ENCODE measurements at places on chromosomes 7 and 10. TPM values are rescaled to one million over a fixed set of nuclear protein-coding genes. Genes with fewer than 3 reads are reported as not detected.

MMRN2 gene
- total RNA-seq, result 18.8 TPM

SVOPL gene
- not detected for total RNA-seq

SPOCK2 gene
- total RNA-seq, result 159 TPM

GPRIN2 gene
- 59.8 TPM for total RNA-seq

CUBN gene
- total RNA-seq, result 7.8 TPM

DNA sequence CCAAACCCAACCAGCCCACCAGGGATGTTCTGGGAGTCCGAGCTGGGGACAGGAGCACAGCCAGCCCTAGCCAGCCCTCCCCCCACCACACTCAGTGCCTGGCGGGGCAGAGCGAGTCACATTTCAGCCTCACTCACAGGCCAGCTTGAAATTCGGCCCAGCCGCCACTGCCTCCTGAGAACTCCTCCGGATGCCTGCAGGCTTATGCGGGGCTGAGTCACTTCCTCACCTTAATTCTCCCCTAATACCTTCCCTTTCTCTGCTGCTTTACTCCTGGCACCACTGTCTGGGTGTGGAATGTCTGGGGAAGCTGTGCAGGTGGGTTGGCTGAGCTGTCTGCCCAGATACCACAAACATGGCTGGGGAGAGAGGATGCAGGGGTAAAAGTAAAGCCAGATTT lies 22.6 kb upstream of the DLG5 start:
- DNase-seq, result peak; percentile 41

GRCh38 chr10:97004591-97004990 lies 172.5 kb downstream of the LCOR start:
- no peak for DNase-seq

DNA sequence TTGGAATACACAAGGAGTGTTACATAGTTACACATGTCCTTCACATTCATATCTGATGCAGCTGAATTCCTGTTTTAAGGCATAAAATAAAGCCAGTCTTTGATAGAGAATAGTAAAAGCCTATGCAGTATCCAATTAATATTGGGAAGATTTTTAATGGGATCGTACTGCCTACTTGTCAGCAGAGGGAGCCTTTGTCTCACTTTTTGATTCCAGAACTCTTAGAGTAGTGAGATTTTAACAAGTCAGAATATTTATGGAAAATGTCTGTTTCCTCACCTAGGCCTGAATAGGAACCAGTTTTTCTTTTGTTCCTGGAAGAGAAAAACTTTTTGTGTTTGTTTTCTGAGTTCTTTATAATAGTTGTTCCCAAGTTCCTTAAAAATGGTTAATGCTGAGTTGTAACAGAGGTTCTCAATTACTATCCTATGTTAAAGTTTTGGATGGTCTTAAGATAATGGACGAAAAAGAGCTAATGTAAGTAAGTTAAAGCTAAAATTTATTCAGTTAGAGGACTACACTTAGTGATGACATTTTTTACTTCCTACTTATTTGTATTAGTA lies 114.0 kb downstream of the BBS9 start:
- DNase-seq, result no peak

DNA sequence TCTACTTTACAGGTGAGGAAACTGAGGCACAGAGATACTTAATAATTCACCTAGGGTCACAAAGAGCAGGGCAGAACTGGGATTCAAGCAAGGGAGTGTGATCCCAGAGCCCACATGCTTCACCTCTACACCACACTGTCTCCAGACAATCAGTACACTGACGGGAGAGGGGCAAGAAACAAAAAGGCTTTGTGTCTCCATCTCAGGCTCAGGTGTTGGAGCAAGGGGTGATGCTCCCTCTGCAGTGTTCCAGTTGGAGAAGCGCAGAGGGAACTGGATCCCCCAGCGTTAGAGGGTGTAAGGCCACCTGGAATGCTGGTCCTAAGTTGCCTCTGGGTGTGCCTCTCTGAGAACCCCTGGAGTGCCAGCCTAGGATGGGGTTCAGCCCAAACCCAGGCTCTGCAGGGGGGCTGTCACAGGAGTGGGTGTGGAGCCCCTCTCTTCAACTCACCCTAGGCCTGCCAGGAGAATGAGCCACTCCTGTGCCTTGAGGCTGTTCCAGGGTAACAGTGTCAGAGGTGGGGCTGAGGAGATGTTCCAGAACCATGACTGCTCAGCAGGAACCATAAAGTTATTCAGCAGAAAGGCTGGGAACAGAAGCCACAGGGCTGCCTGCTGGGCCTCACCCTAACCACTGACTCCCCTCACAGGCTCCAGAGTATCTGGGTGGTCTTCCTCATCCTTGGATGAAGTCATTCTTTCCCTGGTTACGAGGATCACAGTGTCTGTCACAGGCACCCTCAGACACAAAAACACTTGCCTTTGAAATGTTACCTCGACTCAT lies 5.5 kb downstream of the RBP4 start:
- DNase-seq, result no peak

DNA sequence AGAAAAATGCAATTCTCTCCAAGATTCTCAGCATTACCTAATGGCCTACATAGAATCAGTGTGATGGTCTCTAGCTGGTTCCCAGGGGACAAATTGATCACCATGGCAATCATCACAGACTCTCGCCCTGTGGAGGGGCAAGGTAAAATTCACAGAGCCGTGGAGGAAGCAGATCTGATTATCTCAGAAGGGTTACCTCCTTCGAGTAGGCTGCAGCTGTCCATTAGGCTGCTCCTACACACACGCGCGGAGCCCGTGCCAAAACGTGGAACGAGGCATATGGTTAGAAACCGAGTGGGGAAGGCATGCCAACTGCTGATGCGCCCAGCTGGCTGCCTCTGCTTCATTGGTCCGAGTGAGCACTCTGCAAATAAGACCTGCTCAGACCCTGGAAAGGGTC lies 52.8 kb upstream of the PTER start:
- no peak for DNase-seq

GRCh38 chr10:52229291-52229931 lies 84.7 kb upstream of the DKK1 start:
- DNase-seq, result no peak

DNA sequence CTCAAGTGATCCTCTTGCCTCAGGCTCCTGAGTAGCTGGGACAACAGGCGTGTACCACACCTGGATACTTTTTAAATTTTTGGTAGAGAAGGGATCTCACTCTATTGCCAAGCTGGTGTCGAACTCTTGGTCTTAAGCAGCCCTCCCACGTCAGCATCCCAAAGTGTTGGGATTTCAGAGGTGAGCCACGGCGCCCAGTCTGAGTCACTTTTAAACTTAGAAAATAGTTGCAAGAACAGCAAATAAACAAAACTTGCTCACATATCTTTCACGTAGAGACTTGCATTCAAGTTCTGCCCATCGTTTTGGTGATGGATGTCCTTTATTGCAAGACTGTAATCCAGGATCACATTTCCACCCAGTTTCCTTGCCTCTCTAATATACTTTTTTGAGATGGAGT lies 16.6 kb downstream of the GTF2I start:
- no peak for DNase-seq

DNA sequence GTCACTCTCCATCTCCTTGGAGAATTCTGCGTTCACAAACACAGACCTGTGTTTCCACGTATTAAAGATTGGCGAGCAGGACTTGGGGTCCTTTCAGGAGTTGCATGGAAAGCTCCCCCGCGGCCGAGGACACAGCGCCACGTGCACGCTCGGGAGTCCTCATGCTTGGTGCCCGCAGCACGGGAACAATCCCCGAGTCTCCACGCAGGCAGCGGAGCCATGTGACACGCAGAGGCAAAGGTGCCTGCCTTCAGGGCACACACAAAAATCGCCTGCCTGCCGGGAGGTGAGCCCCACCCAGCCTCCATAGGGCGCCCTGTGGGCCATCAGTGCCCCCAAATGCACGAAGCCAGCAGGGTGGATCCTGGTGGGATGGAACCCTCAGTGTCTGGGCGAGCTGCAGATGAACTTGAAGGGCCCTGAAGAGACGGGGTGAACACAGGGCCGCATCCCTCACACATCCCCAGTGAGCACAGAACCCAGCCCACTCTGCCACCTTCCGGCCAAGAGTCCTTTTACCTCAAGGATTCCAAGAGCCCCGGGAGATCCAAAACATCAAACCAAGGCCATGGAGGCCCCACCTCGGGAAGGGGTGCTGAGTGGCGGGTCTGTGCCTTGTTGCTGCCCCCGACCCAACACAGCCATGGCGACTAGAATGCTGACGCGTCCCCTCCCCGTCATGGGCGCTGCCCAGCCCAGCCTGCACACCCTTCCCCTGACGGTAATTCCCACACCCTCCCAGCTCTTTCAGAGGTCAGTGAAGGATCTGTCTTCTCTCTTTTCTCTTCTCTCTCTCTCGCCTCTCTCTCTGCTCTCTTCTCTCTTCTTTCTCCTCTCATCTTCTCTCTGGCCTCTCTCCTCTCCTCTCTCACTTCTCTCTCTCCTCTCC lies 55.9 kb downstream of the CFAP46 start:
- peak; percentile 66 for DNase-seq

DNA sequence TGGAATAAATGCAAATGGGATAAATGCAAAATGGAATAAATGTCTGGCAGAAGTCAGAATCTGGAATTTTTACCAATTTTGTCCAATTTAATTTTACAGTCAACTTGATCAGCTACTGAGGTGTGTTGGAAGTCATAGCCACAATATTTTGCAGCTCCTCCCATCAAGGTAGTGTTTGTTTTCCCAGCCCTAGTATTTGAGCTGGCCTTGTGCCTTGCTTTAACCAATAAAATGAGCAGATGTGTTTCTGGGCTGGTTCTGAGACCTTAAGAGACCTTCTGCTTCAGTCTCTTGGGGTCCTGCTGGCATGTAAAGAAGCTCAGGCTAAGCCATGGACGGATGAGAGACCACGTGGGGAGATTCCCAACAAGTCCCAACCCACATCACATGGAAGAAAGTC lies 42.7 kb upstream of the RSBN1L start:
- DNase-seq, result no peak

GRCh38 chr7:122035876-122036275 lies 108.2 kb downstream of the AASS start:
- no peak for DNase-seq

GRCh38 chr7:138710536-138711385 lies 9.6 kb upstream of the SVOPL start:
- DNase-seq, result no peak

- no peak for DNase-seq
Measured at GRCh38 chr7:98189559-98189958, 21.7 kb upstream of the BHLHA15 start.

DNA sequence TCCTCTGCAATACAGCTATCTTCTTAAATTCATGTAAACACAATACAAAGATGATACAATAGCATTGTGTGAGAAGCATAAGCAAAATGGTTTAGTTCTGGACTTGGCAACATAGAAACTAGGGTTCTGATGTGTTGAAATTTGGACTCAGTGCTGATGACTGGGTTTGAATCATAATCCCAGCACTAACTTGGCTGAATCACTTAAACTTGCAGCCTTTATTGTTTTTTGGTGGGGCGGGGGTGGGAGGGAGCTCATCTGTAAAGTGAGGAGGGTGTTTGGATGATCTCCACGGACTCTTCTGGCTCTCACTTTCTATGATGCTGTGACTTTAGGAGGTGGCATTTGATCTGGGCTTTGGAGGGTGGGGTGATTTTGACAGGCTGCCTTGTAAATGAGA lies 158.2 kb downstream of the WNT2 start:
- no peak for DNase-seq

DNA sequence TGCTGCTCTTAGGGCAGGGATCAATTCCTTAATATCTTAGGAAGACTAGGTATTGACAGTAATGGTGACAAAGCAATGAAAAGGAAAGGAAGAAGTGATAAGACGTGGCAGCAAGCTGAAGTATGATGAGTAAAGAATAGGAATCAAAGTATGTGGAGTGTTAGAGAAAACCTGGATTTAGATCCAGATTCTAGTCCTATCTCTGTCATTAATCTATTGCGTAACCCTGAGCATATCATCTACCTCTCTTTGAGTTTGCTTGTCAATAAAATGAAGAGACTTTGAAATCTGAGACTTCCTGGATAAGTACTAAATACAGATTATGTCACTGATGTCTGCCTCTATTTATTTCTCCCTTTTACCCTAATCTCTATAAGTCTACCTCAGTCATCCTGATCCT lies 89.2 kb downstream of the PTEN start:
- DNase-seq, result no peak

GRCh38 chr7:116052006-116052405 lies 21.4 kb upstream of the TFEC start:
- DNase-seq, result no peak

GRCh38 chr10:6416892-6417512 lies 163.1 kb downstream of the PRKCQ start:
- no peak for DNase-seq

- DNase-seq, result no peak
Measured at GRCh38 chr7:87959336-87959735, 25.3 kb downstream of the ADAM22 start.

DNA sequence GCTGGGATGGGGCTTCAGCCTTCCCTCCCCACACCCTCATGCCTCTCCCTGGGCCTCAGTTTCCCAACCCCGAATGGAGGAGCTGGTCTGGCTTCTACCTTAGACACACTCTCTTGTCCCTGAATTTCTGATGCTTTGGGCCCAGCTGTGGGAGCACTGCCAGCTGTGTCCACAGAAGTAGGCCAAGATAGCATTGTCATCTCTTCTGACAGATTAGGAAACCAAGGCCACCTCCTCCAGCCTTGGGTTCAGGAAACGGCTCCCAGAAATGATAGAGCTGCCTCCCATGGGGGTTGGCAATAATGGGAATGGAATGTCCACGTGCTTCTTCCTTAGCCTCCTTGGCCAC lies 1.3 kb downstream of the PPIF start:
- no peak for DNase-seq

DNA sequence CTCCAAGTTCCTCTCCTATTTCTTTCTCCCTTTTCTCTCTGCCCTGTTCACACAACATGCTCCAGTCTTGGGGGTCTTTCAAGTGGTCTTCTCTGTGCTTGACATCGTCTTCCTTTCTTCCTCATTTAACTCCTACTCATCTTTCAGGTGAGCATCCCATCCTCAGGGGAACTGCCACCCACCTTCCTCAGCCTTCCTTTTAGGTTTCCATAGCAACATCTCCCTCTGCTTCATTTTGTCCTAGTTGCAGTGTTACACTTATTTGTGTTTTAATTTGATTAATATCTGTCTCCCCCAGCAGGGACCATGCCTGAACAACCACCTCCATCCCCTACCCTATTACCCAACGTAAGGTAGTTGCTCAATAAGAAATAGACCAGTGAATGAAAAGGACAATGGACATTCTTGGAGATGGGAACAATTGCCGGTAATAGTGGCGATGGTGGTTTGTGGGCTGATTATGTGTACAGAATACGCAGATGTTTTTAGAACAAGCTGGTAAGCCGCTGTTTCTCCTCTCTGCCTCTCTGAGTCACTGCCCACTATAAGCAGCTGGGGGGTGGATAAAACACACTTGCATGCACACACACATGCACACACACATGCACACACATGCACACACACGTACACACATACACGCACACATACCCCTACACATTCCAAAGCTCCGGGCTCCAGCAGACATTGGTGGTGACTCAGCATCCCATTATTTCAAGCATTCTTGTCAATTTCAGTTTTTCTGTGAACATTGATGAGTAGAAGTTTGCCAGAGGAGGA lies 251.6 kb downstream of the GATA3 start:
- DNase-seq, result no peak
